A673 (cell line): ENCODE measurements at places on chromosomes 11 and 22.

DNA sequence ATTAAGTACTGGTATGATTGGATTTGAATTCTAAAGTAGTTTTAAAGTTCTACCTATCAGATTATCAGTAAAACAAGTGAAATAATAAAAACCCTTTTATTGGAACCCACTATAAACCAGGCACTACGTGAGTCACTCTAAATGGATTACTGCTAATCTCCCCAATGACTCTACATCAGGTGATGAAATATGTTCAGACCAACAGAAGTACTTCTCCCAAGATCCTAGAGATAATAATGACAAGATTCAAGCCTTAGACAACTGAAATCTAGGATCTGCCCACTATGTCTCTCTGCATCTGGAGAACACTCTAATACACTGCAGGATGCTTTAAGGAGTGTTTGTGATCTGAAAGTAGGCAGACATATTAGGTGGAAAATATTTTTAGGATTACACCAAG, 652.1 kb upstream of the CHORDC1 start:
- DNase-seq, result peak; percentile 33

GRCh38 chr11:115126092-115126491, 378.1 kb downstream of the CADM1 start:
- no peak for DNase-seq

- no peak for DNase-seq
These were observed 192.8 kb upstream of the B3GAT1 start for GRCh38 chr11:134604886-134605285.

DNA sequence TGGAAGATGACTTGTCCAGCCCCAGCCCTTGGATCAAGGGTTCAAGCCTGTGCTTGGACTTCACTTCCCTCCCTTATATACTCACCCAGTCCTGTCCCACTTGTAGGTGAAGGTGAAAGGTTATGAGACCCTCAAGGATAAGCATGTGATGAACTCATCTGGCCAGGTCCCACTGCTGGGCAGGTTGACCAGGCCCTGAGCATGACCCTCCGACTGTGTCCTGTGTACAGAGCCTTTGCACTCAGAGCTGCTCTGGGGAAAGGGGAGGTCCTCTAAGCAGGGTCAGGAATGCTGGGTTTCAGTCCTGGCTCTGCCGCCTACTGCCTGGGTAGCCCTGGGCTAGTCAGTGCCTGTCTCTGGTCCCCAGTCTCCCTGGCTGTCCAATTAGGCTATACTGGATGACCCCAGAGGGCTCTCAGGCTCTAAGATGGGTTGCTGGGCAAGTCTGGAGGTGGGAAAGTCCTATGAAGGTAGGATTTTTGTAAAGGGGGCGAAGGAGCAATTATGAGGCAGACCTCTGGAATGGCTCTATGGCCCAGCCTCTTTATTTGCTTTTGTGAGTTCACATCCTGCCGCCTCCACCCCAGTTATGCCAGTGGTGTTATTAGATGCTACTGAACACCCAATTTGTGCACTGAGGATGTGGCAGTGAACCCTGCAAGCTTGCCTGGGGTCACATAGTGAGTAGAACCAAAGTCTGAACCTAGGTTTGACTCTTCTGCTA, 14.1 kb downstream of the DGAT2 start:
- DNase-seq, result no peak

DNA sequence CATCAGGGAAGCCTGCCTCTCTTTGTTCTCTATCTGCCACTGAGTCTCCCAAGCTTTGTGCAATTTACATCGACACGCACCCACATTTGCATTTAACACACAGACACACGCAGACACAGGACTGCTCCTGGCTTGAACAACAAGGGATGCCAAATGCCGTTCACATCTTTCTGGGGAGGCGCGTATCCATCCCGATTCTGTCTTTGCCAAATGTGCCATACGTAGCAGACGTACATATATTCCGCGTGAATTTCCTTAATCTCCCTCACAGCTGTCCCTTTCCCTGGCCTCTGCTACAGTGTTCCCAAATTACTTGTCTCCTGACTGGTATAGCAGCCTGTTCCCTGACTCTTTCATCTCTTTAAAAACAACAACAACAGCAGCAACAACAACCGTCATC, 409.5 kb downstream of the MIAT start:
- DNase-seq, result no peak
